ENCODE measurements at places on chromosomes 13 and 19.

- DNase-seq, result no peak
These were observed 121.0 kb downstream of the PCDH20 start for GRCh38 chr13:61294467-61295191.

DNA sequence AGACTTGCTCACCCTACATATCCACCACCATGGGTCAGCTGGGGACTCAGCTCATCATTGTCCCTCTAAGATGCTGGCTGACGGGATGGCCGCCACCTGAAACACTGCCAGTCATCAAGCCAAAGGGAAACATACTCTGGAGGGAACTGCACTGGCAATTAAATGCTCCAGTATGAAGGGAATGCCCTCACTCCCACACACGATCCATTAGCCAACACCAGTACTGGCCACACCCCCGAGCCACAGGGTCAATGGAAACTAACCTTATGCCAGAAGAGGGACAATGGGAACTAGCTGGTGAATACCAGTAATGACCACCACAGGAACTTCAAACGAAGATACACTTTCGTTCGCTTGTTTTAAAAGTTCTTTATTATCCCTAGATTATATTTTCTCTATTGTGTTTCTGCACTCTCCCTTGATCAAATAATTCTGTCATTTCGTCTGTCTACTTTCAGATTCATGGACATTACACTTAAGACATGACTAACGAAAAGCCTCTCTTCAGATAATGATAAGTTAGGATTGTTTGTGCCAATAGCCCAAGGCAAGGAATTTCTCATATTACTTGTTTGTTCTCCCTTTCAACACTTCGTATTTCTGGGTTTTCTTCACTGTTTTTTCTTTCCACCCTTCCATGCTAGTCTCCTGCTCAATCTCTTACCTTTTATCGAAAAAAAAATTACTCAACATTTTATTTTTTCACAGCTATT is 1.7 kb upstream of the ZNF507 start:
- DNase-seq, result no peak

DNA sequence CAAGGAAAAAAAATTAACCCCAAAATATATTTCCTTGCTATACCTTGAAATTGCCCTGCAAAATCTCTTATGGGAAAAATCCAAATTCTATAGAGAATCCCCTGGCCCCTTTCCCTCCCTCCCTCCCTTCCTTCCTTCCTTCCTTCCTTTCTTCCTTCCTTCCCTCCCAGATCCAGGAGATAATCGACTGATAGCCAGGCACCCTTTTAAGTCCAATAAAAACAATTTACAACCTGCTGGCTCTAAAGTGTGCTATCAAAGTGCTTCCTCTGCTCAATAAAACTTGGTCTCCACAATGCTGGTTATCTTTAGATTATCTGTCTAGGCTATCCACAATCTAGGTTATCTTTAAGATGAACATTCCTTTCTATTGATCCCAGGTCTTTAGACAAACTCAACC is 83.1 kb upstream of the TUBA3C start:
- DNase-seq, result no peak

GRCh38 chr13:51764184-51765141 is 39.5 kb downstream of the DHRS12 start:
- peak; percentile 44 for DNase-seq

- DNase-seq, result no peak
These were observed 21.7 kb upstream of the LDLR start for GRCh38 chr19:11067356-11068113.

All from NCI-H2029 (cell line).